Muscle of leg (tissue), 16 donors: ENCODE measurements at places on chromosomes 1 and 21. TPM values are rescaled to one million over a fixed set of nuclear protein-coding genes. Genes with fewer than 3 reads are reported as not detected.

- H3K4me3 ChIP-seq = no peak overlapping the region
- no peaks in the 10 kb centered on the region for H3K36me3 ChIP-seq
- no peak overlapping the region for H3K27ac ChIP-seq
Measured at GRCh38 chr1:15344800-15345704, 64.6 kb upstream of the EFHD2 start.

- peak within 1 kb of the TSS; percentile 90 for H3K27ac ChIP-seq
- H3K27me3 ChIP-seq = no peaks in the 10 kb centered on the region
- H3K4me1 ChIP-seq = peaks cover 23% of the 10 kb centered on the region
- H3K36me3 ChIP-seq = peaks cover 10% of the 10 kb centered on the region
- H3K4me3 ChIP-seq = peak within 1 kb of the TSS; percentile 98
Measured at GRCh38 chr1:207051191-207051943, at the start of gene YOD1. Gene YOD1 (minus strand): TSS chr1:207051208. CDS start chr1:207051030, 178 bp downstream.

Gene DVL1
- 45.8 TPM for total RNA-seq

DNA sequence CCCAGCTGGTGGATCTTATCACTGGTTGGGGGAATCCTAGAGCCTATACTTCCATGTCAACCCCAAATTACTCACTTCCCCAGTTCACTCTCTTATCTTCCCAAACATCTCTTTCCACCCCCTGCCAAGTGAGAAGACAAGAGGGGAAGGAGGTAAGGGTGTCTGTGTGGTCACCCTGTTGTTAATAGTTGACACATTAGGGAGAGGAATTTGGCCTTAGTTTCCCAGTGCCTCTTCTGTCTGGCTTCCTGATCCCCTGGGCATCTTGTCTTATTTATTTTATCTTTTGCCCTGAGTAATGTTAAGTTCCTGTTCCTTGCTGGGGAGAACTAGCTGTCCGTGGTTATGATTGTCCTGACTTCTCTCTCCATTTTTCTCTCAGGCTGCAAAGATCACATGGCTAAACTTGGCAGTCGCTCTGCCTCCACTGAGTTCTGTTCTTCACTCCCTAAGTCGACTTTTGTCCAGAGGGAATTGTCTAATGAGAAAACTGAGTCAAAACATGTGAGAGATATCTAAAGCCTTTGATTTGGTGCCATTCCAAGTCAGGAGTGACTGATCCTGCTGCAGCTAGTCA, 157.1 kb upstream of the SYT6 start:
- no peaks in the 10 kb centered on the region for H3K36me3 ChIP-seq
- H3K4me3 ChIP-seq = no peak overlapping the region
- no peak overlapping the region for H3K27ac ChIP-seq
- DNase-seq = peak; percentile 88
- no peaks in the 10 kb centered on the region for H3K27me3 ChIP-seq
- peaks cover 2% of the 10 kb centered on the region for H3K4me1 ChIP-seq

Gene VASH2
- 25.3 TPM for total RNA-seq

DNA sequence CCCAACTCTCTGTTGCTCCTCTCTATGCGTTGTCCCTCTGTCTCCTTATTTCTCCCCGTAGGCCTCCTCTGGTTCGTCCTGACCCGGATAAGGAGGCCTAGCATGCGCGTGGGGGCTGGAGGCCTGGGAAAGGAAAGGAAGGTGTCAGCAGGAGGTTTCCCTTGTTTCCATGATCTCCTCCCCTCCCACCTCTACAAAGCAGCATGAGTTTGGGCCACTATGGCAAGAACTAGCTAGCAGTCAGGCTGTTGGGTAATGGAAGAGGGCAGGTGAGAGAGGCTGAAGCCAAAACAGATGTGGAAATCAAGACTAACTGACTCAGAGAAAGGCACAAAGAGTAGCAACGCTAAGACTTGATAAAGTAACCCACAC, 687 bp upstream of the SEMA6C start:
- DNase-seq = no peak
- H3K4me1 ChIP-seq = peaks cover 45% of the 10 kb centered on the region
- no peaks in the 10 kb centered on the region for H3K27me3 ChIP-seq
- H3K4me3 ChIP-seq = peak overlapping the region; percentile 93
- peak overlapping the region; percentile 85 for H3K27ac ChIP-seq
- peaks cover 14% of the 10 kb centered on the region for H3K36me3 ChIP-seq

DNA sequence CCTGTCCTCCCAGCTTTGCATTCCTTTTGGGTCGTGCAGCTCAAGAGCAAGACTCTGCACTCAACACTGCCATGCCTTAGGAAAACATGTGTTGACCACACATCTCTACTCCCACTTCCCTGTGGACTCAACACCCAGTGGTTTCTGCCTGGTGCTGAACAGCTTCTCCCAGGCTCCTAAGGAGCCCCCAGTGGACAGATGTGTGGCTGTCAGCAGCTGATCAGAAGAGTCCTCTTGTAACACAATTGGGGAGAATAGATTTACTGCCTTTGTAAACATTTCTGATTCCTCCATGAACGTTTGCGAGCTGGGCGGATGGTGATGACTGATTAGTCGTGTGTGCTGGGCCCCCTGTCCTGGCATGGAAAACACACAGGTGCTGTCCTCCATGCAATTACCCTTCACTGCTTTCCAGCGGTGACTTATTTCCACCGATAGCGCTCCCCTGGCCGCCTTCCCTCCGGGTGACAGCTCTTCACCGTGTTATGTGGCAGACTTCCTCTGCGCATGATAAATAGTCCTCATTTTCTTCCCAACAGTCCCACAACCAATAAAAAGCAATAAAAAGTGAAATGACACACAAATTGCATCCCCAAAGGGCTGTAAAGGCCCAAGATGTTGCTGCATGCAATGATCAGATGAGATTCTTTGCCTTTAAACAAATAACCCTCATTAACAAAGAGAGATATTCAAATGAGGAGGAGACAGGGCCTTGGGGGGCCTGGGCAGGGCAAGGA, 249.4 kb upstream of the AJAP1 start:
- H3K36me3 ChIP-seq = no peaks in the 10 kb centered on the region
- H3K27ac ChIP-seq = no peak overlapping the region
- H3K27me3 ChIP-seq = no peaks in the 10 kb centered on the region

Gene AGT
- total RNA-seq = 8.4 TPM

Gene ACTL8
- not detected for total RNA-seq

DNA sequence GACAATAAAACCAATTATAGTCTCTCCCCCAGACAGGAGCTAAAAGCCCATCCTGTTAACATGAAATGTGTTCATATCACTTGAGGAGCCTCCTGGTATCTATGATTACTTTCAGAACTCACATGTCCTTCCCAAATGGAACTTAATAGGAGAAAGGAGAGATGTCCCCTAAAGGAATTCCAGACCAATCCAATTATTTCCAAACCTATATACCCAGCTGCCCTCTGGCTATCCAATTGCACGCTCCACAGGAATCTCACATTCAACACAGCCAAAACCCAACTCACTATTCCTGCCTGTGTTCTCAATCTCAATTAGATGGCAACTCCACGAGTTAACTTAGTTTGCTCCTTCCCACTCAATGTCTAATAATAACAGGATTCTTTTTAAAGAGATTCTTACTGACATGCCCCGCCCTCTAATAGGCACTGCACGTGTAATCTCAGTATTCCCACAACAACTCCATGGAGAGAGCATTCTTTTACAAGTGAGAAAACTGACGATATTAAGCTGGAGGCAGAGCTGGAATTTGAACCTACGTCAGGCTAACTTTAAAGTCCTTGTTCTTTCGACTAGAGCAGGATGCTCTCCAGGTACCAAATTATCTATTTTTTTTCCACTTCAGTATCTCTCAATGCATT, 59.1 kb upstream of the SEC16B start:
- peaks cover 7% of the 10 kb centered on the region for H3K36me3 ChIP-seq
- H3K4me1 ChIP-seq = peaks cover 9% of the 10 kb centered on the region
- H3K4me3 ChIP-seq = no peak overlapping the region
- H3K27ac ChIP-seq = no peak overlapping the region

Gene TRIM46
- total RNA-seq = 0.22 TPM

DNA sequence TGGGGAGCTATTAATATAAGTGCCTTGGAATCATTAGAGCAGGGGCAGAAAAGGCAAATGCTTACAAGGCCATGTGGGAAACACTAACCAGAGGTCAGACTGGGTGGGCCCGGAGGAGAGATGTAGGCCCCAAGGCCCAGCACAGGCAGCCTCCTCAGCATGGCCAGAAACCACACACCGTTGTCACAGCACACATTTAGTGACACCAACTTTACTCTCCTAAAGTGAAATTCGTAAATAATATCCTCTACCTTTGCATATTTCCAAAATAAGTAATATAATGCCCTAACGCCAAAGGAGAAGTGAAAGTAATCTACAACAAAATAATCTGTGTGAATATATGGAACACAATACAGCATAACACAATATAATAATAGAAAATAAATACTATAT, 62.6 kb downstream of the KIF21B start:
- no peaks in the 10 kb centered on the region for H3K36me3 ChIP-seq
- H3K4me3 ChIP-seq = no peak overlapping the region
- no peak for DNase-seq
- no peak overlapping the region for H3K27ac ChIP-seq
- H3K4me1 ChIP-seq = peaks cover 16% of the 10 kb centered on the region

Gene AIM2
- 0.31 TPM for total RNA-seq

GRCh38 chr1:168473126-168473525, 70.7 kb downstream of the XCL2 start:
- no peaks in the 10 kb centered on the region for H3K27me3 ChIP-seq
- no peak overlapping the region for H3K27ac ChIP-seq
- no peak overlapping the region for H3K4me3 ChIP-seq

DNA sequence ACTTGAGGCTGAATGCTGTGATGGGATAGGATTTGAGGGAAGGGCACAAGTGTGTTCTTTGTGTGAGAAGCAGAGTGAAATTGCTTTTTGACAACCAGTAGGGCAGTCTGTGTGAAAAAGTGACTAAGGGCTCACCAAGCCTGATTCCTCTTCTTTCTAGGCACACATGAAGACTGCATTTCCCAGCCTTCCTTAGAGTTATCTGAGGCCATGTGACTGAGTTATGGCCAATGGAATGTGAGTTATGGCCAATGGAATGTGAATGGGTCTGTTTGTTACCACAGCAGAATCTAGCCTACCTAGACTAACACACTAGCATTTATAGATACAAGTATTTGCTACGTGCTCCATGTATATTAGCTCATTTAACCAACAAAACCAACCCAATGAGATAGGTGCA, 35.3 kb upstream of the DIRAS3 start:
- no peaks in the 10 kb centered on the region for H3K27me3 ChIP-seq
- no peak overlapping the region for H3K27ac ChIP-seq
- DNase-seq = no peak
- H3K36me3 ChIP-seq = no peaks in the 10 kb centered on the region

Gene LRIG2
- 15.4 TPM for total RNA-seq

DNA sequence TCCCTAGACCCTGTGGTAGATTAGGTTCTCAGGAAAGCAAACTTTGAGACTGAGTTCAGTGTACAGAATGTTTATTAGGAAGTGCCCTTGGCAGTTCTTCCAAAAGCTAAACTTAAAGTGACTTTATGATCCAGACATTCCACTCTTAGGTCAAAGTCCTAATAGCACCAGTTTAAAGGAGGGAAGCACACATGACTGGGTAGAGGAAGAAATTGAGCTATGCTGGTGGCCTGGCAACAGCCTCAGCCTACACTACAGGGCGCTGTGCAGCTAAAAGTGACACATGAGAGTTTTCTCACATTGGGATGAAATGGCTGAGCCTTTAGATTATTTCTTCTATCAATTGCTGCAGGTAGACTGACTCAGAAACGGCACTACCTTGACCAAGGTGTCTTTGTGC, 280.4 kb downstream of the BRINP2 start:
- H3K36me3 ChIP-seq = no peaks in the 10 kb centered on the region
- no peaks in the 10 kb centered on the region for H3K4me1 ChIP-seq
- H3K4me3 ChIP-seq = no peak overlapping the region
- H3K27me3 ChIP-seq = no peaks in the 10 kb centered on the region
- DNase-seq = no peak
- no peak overlapping the region for H3K27ac ChIP-seq

GRCh38 chr1:167423684-167424619, 94.4 kb downstream of the CD247 start:
- H3K4me1 ChIP-seq = peaks cover 7% of the 10 kb centered on the region
- no peak for DNase-seq
- H3K27ac ChIP-seq = no peak overlapping the region
- no peaks in the 10 kb centered on the region for H3K36me3 ChIP-seq
- no peaks in the 10 kb centered on the region for H3K27me3 ChIP-seq

Gene TRIM67
- 0.04 TPM for total RNA-seq

Gene NPHS2
- not detected for total RNA-seq

- H3K4me1 ChIP-seq = no peaks in the 10 kb centered on the region
- H3K27ac ChIP-seq = no peak overlapping the region
- DNase-seq = no peak
- peaks cover 5% of the 10 kb centered on the region for H3K36me3 ChIP-seq
- H3K4me3 ChIP-seq = no peak overlapping the region
Measured at GRCh38 chr1:5927506-5928370, 64.5 kb downstream of the NPHP4 start.

GRCh38 chr1:156813298-156813697, 3.4 kb downstream of the SH2D2A start:
- no peaks in the 10 kb centered on the region for H3K36me3 ChIP-seq
- no peak overlapping the region for H3K27ac ChIP-seq

DNA sequence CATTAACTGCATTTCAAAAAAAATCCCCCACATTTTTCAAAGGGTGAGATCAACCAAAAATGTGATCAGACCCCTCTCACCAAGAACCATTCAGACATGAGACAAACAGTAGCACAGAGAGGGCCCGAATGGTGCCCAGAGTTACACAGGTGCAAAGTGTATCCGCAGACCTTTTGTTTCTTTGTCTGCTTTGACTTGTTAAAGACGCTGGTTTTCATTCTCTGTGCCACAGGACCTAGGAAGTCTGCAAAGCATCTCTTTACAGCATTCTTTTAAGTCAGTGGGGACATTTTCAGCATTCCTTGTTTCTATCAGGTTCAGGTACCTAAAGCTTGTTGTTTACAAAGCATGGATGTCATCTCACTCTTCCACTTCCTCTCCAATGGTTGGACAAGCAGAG, 87.2 kb upstream of the MAP1LC3C start:
- H3K27me3 ChIP-seq = no peaks in the 10 kb centered on the region
- no peaks in the 10 kb centered on the region for H3K36me3 ChIP-seq

Gene ZBTB8A
- 10.6 TPM for total RNA-seq

DNA sequence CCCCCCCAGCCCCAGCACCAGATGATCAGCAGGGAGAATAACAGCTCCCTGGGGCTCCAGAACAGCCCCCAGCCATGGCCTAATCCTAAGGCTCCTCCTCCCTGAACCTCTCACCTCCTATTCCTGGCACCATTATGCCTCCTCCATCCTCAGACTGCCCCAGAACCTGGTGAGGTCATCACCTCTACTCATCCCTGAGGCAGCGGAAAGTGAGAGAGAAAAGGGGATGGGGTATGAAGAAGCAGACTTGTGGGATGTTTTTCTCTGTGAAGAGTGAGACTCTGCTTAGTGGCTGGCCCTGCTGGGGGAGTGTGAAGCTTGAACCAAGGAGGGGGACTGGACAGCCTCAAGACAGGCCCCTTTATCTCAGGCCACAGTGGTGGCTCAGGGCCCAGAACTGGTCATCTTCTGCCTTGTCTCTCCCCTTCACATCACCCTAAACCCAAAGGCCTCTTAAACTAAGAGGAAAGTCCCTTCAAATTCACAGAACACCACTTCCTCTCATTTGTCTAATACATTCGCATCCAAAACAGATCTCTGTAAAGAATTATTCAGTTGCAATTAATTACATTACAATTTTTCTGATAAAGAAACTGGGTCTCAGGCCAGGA, 2.2 kb upstream of the PPM1J start:
- H3K27ac ChIP-seq = no peak overlapping the region
- H3K36me3 ChIP-seq = no peaks in the 10 kb centered on the region
